ENCODE measurements at places on chromosomes 5 and 9. TPM values are rescaled to one million over a fixed set of nuclear protein-coding genes. Genes with fewer than 3 reads are reported as not detected.
A peak's percentile ranks its signal among the peaks of the same experiment; 100 is the strongest.

DNA sequence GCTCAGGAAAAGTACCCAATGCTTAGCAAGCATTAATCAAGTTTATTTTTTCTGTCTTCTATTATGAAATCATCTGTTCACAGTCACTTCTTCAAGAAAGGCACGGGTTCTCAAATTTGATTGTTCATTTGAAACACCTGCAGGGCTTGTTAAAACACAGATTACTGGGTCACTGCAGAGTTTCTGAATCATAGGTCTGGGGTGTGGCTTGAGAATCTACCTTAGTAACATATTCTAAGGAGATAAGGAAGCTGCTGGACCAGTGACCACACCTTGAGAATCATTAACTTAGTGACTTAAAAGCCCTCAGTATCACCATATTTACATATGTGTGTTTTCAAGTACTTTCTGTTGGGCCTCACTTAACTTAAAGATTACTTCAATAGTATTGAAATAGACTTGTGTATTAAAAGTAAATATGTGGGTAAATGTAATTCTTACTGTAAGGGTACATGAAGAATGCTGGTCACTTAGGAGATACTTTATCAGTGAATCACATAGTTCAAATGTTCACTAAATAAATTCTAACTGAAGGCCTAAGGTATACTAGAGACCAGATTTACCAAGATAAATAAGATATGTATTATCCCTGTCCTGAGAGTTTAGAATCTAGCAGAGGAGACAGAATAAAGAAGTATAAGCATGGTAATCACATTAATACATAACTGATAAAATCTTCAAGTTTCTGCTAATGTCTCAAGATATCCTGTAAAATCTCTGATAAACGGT, 1342.1 kb upstream of the C9orf72 start:
- no peaks in the 10 kb centered on the region for H3K36me3 ChIP-seq
- no peaks in the 10 kb centered on the region for H3K4me1 ChIP-seq
- H3K27me3 ChIP-seq: no peaks in the 10 kb centered on the region
- no peak for DNase-seq

DNA sequence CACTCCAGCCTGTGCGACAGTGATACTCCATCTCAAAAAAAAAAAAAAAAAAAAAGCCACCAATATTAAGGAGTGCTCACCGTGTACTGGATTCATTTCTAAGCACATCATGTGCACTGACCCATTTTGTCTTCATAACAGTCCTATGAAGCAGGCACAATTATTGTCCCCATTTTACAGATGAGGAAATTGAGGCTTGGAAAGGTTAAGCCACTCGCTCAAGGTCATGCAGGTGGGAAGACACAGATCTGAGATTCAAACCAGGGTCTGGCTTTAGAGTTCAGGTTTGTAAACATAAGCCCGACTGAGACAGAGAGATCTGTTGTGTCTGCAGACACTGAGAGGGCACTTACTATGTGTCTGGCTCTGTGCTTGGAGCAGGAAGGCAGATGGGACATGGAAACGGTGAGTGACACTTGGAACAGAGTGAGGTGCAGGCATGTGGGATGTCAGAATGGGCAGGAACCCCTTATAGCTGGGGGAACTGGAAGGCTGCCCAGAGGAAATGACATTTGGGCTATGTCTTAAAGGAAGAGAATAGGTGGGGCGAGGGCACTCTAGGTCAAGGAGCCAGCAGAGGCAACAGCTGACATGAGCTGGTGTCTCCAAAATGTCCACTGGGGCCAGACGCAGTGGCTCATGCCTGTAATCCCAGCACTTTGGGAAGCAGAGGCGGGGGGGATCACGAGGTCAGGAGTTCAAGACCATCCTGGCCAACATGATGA, 69.9 kb downstream of the STK10 start:
- no peaks in the 10 kb centered on the region for H3K4me1 ChIP-seq
- no peaks in the 10 kb centered on the region for H3K36me3 ChIP-seq
- DNase-seq: no peak
- H3K27me3 ChIP-seq: no peaks in the 10 kb centered on the region
- H3K4me3 ChIP-seq: no peak overlapping the region
- no peak overlapping the region for H3K27ac ChIP-seq

- no peak for DNase-seq
- no peaks in the 10 kb centered on the region for H3K4me1 ChIP-seq
- H3K4me3 ChIP-seq: no peak overlapping the region
- H3K27ac ChIP-seq: no peak overlapping the region
- H3K27me3 ChIP-seq: no peaks in the 10 kb centered on the region
Observed at GRCh38 chr5:36584009-36584875, 22.2 kb upstream of the SLC1A3 start.

- no peak overlapping the region for H3K4me3 ChIP-seq
- peak; percentile 92 for DNase-seq
- no peaks in the 10 kb centered on the region for H3K4me1 ChIP-seq
- H3K27ac ChIP-seq: peak overlapping the region; percentile 88
Observed at GRCh38 chr9:83432104-83432627, 106.0 kb downstream of the FRMD3 start.

DNA sequence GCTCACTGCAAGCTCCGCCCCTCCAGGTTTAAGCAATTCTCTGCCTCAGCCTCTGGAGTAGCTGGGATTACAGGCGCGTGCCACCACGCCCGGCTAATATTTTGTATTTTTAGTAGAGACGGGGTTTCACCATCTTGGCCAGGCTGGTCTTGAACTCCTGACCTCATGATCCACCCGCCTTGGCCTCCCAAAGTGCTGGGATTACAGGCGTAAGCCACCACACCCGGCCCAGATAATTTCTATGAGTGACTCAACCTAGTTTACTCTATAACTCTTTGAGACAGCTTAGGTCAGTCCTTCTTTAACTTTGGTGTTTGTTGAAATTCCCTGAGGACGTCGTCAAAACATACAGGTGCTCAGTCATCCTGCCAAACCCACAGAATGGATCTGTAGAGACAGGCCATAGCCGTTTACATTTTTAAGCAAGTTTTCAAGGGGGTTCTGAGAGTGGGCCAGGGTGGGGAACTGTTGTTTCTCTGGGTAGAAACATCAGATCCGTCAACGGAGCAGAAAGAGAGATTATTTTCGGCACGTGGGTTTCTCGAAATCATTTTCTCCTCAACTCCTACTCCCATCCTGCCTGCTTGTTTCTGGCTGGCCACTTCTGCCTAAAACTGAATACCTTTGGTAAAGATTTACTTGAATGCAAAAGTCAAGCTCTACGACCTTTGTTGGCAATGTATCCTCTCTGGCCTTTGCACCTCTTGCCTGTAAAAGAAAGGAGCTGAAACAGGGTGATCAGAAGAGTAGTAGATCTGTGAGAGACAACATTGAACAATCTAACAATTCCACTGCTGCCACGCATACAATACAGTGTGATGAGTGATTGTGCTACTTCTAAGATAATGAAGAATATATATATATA, 6.0 kb upstream of the BOD1 start:
- no peak overlapping the region for H3K4me3 ChIP-seq
- H3K36me3 ChIP-seq: no peaks in the 10 kb centered on the region

- no peak for DNase-seq
- H3K4me1 ChIP-seq: no peaks in the 10 kb centered on the region
- no peak overlapping the region for H3K27ac ChIP-seq
Observed at GRCh38 chr5:113167985-113168384, 191.4 kb downstream of the DCP2 start.

DNA sequence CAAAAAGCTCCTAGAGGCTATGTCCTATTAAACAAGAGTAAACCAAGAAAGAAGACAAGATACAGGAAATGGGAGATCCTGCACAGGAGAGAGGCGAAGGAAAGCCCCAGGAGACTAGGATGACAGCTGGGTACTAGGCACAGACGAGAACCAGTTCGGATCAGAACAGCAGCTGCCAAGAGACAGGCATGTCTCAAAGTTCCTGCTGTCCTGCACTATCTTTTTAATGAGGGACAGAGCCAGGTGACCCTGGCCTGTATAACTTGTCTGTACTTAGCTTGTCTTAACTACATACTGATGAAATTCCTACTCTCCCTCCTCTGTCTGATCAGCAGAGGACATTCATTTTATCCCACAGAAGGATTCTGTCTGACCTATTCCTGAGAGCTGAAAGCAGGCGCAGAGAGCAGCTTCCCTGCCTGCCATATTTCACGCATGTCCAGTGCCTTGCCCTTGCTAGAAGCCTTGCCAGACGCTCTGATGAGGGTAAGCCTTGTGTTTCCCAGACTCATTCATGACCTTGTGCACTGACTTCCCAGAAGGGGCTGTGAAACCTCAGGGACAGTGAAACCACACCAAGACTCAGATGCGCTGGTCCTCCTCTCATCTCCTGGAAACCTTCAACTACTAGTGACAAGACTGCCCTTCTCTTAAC, 24.7 kb downstream of the TSC1 start:
- no peaks in the 10 kb centered on the region for H3K4me1 ChIP-seq
- peaks cover 18% of the 10 kb centered on the region for H3K36me3 ChIP-seq
- no peak overlapping the region for H3K27ac ChIP-seq
- no peaks in the 10 kb centered on the region for H3K27me3 ChIP-seq

- H3K27me3 ChIP-seq: no peaks in the 10 kb centered on the region
- H3K27ac ChIP-seq: no peak overlapping the region
- H3K36me3 ChIP-seq: no peaks in the 10 kb centered on the region
Observed at GRCh38 chr5:18507114-18507513, 872.9 kb downstream of the TAF11L14 start.

- H3K4me3 ChIP-seq: no peak overlapping the region
- no peaks in the 10 kb centered on the region for H3K4me1 ChIP-seq
- no peaks in the 10 kb centered on the region for H3K36me3 ChIP-seq
- no peak for DNase-seq
- no peaks in the 10 kb centered on the region for H3K27me3 ChIP-seq
Observed at GRCh38 chr9:114516913-114517312, 11.6 kb upstream of the WHRN start.

DNA sequence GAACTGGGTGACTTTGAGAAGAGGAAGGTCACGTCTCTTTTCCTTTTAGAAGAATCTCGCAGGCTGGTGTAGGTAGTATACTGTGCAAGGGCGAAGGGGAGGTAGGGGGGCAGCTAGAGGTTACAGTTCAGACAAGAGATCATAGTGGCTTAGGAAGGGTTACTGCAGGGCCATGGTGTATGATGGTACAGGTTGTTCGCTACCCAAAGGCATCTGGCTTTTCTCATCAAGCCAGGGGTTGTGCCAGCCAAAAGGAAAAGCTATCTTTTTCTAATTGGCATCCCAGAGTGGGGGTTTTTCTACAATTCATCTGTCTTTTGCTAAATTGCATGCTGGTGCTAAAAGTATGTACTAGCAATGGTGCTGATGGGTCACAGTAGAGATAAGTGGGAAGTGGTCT, 22.8 kb downstream of the MAMDC2 start:
- no peak for DNase-seq
- H3K4me1 ChIP-seq: no peaks in the 10 kb centered on the region
- H3K4me3 ChIP-seq: no peak overlapping the region
- H3K36me3 ChIP-seq: no peaks in the 10 kb centered on the region

DNA sequence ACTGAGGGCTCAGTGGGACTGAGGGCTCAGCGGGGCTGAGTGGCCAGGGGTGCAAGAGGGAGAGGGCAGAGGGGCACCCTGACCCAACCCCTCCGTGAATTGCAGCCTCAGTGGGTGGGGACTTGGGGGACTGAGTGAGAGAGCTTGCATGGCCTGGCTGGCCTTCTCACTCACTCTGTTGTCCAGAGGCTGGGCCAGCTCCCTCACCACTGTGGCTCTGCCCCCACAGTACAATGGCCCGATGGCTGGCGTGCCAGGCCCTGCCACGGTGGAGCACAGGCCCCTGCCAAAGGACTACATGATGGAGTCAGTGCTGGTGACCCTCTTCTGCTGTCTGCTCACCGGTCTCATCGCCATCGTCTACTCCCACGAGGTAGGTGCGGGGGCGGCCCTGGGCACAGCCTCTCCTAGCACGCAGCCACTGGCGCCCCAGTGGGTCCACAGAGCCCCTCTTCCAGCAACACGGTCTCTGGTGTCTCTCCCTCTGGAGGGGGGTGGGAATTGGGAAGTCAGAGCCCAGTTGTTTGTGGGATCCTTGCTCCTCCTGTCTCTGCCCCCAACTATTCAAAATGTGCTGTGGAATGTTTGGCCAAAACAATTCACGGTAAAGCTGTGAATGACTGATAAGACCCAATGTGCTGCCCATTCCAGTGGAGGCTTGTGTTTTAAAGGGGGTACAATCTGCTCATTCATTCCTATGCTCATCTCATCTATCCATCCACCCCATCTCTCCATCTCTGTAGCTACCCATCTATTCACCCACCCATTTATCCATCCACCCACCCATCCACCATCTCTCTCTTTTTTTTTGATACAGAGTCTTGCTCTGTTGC, 10.7 kb downstream of the PRRT1B start:
- no peaks in the 10 kb centered on the region for H3K4me1 ChIP-seq
- H3K4me3 ChIP-seq: no peak overlapping the region
- H3K27ac ChIP-seq: no peak overlapping the region
- H3K27me3 ChIP-seq: no peaks in the 10 kb centered on the region

- H3K27me3 ChIP-seq: no peaks in the 10 kb centered on the region
- H3K4me1 ChIP-seq: no peaks in the 10 kb centered on the region
- no peak overlapping the region for H3K27ac ChIP-seq
- H3K4me3 ChIP-seq: no peak overlapping the region
- no peak for DNase-seq
Observed at GRCh38 chr5:1161833-1162229, 39.6 kb upstream of the SLC6A19 start.

- no peaks in the 10 kb centered on the region for H3K36me3 ChIP-seq
- DNase-seq: no peak
- no peak overlapping the region for H3K4me3 ChIP-seq
- no peak overlapping the region for H3K27ac ChIP-seq
- H3K4me1 ChIP-seq: no peaks in the 10 kb centered on the region
- H3K27me3 ChIP-seq: no peaks in the 10 kb centered on the region
Observed at GRCh38 chr5:111673891-111674626, 82.9 kb downstream of the NREP start.

DNA sequence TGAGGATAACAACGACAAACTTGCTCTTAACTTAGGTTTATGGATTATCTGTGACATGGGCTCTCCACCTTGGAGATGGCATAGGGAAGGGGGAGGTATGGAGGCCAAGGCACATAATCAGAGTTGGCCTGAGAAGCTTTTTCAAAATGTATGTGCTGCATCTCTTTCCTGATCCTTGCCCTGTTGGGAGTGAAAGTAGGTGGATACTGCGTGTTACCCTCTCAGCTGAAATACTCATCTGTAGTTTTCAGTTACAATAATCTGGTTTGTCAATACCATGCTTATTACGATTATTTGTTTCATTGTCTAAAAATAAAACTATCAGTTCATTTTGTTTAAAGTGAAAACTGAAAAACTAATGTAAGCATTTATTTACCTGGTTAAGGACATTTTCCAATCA, 86.7 kb downstream of the SLC44A1 start:
- no peaks in the 10 kb centered on the region for H3K27me3 ChIP-seq
- H3K36me3 ChIP-seq: peaks cover 2% of the 10 kb centered on the region
- peaks cover 3% of the 10 kb centered on the region for H3K4me1 ChIP-seq
- DNase-seq: no peak

GRCh38 chr5:91024727-91025126, 358.4 kb downstream of the ARRDC3 start:
- H3K27ac ChIP-seq: no peak overlapping the region
- H3K4me1 ChIP-seq: no peaks in the 10 kb centered on the region
- no peak overlapping the region for H3K4me3 ChIP-seq
- DNase-seq: no peak

Gene PCDHA1
- not detected for total RNA-seq

Gene ADAMTS6
- 7.1 TPM for total RNA-seq

Gene FOXI1
- total RNA-seq: not detected

Gene CTXN3
- not detected for total RNA-seq

Gene TERT
- not detected for total RNA-seq

Gene SV2C
- 0.33 TPM for total RNA-seq
